ENCODE measurements at places on chromosomes 1 and 21.

DNA sequence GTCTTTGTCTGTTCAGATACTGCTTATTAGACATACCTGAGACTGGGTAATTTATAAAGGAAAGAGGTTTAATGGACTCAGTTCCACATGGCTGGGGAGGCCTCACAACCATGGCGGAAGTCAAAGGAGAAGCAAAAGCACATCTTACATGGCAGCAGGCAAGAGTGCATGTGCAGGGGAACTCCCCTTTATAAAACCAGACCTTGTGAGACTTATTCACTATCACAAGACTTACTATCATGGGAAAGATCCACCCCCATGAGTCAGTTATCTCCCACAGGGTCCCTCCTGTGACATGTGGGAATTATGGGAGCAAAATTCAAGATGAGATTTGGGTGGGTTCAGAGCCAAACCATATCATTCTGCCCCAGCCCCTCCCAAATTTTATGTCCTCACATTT lies 7.1 kb upstream of the PSMA5 start:
- DNase-seq = no peak
- peaks cover 10% of the 10 kb centered on the region for H3K36me3 ChIP-seq
- no peak overlapping the region for H3K27ac ChIP-seq
- H3K27me3 ChIP-seq = no peaks in the 10 kb centered on the region
- H3K4me1 ChIP-seq = peaks cover 54% of the 10 kb centered on the region
- no peak overlapping the region for H3K4me3 ChIP-seq

- no peak overlapping the region for H3K4me3 ChIP-seq
- no peak for DNase-seq
- H3K27ac ChIP-seq = no peak overlapping the region
- 0 out of 2 replicates have a peak, but pooled peaks cover under 1% of the 10 kb centered on the region for H3K36me3 ChIP-seq
- peaks cover 11% of the 10 kb centered on the region for H3K4me1 ChIP-seq
These were observed 267.6 kb downstream of the SETD4 start for GRCh38 chr21:35792569-35793305.

- H3K4me1 ChIP-seq = peaks cover 6% of the 10 kb centered on the region
- peaks cover 48% of the 10 kb centered on the region for H3K27me3 ChIP-seq
These were observed 86.4 kb downstream of the PAX7 start for GRCh38 chr1:18716785-18717678.

DNA sequence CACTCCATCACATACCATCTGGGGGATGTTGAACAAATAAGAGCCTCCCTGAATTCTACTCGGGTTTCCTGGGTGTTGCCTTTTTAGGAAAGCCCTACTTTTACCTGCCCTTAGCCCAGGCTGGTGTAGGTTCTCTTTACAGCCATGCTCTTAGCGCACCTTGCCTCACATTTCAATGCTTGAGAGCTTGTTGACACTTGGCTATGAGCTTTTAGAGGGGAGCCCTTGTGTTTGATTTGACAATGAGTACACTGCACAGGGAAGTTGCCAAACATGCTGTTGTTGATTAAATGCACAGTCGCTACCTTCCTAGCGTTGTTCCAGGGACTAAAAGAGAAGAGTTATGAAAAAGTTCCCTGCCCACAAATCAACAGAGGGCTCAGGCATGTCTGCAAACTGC lies 103.8 kb downstream of the TRABD2B start:
- H3K4me3 ChIP-seq = no peak overlapping the region
- no peak for DNase-seq
- H3K4me1 ChIP-seq = no peaks in the 10 kb centered on the region
- H3K36me3 ChIP-seq = no peaks in the 10 kb centered on the region
- H3K27ac ChIP-seq = no peak overlapping the region

GRCh38 chr1:175132436-175132835 lies 60.1 kb downstream of the KIAA0040 start:
- DNase-seq = peak; percentile 59
- H3K27me3 ChIP-seq = peaks cover 4% of the 10 kb centered on the region
- peak overlapping the region; percentile 27 for H3K27ac ChIP-seq
- H3K36me3 ChIP-seq = no peaks in the 10 kb centered on the region
- peak overlapping the region; percentile 47 for H3K4me3 ChIP-seq
- H3K4me1 ChIP-seq = peaks cover 39% of the 10 kb centered on the region

All from HFFc6 (cell line).